ENCODE measurements at places on chromosomes 6 and 20.

DNA sequence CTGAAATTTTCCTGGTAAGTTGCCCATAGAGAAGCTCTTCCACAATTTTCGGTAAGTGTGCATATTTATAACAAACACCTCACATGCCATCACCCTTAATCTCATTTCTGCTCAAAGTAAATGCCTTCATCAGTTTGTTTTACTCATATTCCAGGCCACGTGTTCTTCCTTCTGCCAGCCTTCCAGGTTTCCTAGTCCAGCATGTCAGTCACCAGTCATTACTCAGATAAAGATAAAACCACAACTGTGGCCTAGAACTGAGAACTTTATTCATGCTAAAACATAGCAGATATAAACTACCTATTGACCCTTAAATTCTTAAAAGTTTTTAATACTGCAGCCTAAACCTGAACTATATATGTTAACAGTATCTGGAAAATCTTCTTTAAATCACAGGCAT is 149.5 kb upstream of the SLC22A16 start:
- DNase-seq = no peak

DNA sequence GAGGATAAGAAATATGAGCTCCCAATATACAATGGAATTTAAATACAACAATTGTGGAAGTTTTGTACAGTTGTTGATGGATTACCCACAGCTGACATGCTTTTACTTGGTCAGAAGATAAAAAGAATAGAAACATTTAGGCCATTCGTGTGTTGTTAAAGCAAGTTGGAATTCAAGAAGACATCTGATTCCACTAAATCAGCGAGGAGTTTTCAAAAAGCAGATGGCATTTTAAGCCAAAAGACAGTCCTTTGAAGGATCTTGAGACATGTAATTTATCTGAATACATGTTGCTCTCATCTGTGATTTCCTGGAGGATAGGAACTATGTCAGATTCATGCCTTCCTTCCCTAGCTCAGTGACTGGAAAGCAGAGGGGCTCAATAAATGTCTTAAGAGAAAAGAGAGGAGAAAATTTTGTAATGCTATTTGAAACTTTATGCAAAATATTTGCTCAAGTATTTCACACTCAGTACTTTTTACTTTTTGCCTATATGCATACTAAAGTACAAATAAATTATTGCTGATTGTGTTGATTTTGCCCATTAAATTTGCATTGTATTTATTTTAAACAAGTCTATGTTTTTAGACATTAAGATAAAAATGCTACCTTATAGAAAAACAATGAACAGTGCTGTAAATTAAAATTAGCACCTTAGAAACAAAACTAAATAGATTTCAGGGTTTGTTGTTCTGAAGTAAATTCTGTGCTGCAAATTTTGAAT is 733.8 kb upstream of the FLRT3 start:
- no peak for DNase-seq

DNA sequence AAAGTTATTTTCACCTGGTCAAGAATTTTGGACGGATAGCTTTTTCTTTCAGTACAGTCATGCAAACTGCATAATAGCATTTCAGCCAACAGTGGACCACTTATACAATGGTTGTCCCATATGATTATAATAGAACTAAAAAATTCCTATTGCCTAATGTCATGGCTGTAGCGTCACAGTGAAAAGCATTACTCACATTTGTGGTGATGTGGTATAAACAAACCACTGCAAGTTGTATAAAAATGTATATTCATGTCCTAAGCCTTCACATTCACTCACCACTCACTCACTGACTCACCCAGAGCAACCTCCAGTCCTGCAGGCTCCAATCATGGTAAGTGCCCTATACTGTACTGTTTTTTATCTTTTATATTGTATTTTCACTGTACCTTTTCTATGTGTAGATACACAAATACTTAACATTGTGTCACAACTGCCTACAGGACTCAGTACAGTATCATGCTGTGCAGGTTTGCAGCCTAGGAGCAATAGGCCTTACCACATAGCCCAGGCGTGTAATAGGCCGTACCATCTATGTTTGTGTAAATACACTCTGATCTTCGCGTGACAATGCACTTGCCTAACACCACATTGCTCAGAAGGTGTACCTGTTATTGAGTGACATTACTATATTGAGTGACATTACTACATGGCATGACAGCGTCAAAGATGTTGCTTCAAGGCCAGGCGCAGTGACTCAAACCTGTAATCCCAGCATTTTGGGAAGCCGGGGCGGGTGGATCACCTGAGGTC is 17.9 kb downstream of the ABHD12 start:
- no peak for DNase-seq

- no peak for DNase-seq
Observed at GRCh38 chr6:33171880-33172687, 20.2 kb downstream of the COL11A2 start.

DNA sequence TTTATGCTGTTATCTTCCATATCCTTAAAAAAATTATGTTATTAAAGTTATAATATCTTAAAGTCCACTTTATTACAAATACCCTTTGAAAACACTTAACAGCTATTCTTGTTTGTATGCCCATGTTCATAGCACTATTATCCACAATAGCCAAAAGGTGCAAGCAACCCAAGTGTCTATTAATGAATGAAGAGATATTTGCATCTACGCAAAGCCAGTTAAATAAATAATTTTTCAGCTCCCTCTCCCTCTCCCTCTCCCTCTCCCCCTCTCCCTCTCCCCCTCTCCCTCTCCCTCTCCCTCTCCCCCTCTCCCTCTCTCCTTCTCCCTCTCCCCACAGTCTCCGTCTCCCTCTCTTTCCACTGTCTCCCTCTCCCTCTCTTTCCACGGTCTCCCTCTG is 13.1 kb downstream of the CDK5RAP1 start:
- no peak for DNase-seq

GRCh38 chr20:50291254-50292078 is 100.8 kb downstream of the CEBPB start:
- DNase-seq = no peak
